MV-4-11 (cell line): ENCODE measurements at places on chromosomes 5 and 9.

- no peak for DNase-seq
These were observed 19.8 kb downstream of the NSA2 start for GRCh38 chr5:74786851-74787250.

DNA sequence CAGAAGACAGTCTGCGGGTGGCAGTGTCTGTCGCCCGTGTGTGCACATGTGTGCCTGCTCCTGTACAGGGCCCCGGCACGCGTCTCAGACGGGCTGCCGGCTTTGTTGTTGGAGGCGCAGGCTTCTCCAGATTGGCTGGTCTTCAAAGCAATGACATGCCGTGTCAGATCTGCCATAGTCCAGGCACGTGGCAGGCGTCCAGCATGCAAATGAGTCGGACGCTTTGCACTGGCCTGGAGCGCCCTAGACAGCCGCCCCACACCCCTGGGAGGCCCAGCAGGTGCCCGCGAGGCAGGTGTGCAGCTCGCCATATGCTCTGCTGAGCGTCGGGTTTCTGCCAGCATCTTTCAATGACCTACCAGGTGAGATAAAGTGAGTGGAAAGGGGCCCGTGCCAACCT lies 71.5 kb downstream of the GADD45G start:
- DNase-seq: no peak

DNA sequence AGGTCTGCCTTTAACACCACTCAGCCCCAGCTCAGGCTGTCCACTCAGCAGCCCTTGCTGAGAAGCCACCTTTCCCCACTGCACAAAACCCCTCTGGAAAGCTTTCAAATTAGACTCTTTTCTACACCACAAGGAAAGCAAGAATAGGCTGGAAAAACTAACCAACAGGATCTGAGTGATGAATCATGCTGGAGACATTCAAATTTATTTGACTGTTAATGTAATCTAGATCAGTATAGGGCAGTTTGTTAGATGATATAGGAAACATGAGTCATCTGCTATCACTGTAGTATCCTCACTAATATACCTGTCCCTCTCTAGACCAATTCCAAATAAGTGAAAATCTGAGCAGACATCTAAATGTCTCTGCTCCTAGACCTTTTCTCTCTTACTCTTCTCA lies 127.8 kb upstream of the PAM start:
- DNase-seq: no peak

GRCh38 chr5:53426878-53427277 lies 53.6 kb upstream of the FST start:
- DNase-seq: no peak

GRCh38 chr9:15785584-15785983 lies 232.7 kb downstream of the CCDC171 start:
- DNase-seq: no peak

DNA sequence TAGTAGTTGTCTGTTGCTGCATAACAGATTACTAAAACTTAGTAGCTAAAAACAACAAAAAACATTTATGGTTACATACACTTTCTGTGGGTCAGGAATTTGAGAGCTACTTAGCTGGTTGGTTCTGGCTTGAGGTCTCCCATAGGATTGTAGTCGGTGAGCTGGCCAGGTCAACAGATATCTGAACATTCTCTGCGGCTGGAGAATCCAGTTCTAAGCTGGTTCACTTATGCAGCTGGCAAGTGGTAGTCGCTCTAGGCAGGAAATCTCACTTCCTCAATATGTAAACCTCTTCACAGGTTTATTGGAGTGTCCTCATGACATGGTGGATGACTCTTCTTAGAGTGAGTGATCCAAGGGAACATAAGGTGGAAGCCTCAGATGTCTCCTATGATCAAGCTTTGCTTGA lies 65.7 kb upstream of the TNFAIP8 start:
- peak; percentile 93 for DNase-seq

DNA sequence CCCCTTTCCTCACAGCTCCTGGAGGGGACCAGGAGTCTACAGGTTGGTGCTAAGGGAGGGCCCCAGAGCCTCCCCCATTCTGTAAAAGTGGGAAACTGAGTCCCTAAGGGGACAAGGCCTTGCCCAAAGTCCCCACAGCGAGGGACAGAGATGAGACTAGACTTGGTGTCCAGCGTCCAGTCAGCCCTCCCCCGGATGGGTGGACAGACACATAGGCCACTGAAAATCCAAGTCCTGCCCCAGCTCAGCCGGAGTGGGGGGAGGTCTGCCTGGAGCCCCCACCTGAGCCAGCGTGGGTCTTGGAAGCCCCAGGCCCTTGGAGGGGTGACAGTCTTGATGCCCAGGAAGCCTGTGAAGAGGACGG lies 5.2 kb downstream of the BARHL1 start:
- DNase-seq: no peak

DNA sequence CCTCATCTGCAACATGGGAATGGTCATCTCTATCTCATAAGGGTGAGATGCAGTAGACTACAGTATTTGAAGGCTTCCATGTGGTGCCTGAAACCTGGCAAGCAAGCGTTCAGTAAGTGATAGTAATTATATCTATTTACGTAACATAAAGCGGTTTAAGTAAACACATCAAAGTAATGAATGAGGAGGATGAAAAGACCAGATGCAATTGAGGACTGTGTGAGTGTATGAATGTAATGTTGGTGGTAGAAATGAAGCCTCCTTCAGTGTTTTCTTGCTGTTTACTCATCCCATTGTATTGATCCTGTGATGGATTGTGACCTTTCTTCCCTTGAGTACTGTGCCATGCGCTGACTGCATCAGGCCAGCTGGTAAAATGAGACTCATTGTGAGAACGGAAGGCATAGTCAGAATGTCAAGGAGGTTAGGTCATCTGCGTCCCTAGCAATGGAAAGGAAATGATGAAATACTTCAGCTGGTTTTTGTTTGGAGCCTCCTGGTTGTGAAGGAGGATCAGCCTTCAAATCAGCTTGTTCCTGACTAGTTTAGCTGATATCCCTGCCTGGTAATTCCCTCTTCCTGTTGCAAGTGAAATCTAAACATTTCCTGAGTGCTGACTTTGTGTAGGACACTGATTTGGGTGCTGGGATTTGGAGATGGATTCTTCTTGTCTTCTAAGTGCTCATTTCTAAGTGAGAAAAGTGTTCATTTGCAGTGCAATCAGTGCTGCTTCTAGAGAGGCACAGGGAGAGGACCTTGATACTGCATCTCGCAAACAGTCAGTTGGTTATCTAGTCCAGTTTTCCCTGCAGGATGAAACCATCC lies 35.6 kb downstream of the TNFSF8 start:
- DNase-seq: peak; percentile 82
